ENCODE measurements at places on chromosomes 6 and 20.
A peak's percentile ranks its signal among the peaks of the same experiment; 100 is the strongest.

DNA sequence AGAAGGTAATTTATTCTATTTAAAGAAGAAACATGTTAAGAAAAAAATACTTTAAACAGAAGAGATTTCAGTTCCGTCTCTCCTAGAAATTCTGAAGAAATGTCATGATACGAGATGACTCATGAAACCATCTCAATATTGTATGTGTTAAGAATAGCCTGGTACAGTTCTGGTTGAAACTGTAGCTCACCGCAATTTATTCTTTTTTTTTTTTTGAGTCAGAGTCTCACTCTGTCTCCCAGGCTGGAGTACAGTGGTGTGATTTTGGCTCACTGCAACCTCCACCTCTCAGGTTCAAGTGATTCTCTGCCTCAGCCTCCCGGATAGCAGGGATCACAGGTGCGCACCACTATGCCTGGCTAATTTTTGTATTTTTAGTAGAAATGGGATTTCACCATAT is 103.3 kb downstream of the ARHGAP18 start:
- DNase-seq = no peak

GRCh38 chr6:36149476-36149875 is 19.2 kb downstream of the MAPK13 start:
- no peak for DNase-seq

GRCh38 chr20:20340443-20340842 is 27.5 kb upstream of the INSM1 start:
- no peak for DNase-seq

DNA sequence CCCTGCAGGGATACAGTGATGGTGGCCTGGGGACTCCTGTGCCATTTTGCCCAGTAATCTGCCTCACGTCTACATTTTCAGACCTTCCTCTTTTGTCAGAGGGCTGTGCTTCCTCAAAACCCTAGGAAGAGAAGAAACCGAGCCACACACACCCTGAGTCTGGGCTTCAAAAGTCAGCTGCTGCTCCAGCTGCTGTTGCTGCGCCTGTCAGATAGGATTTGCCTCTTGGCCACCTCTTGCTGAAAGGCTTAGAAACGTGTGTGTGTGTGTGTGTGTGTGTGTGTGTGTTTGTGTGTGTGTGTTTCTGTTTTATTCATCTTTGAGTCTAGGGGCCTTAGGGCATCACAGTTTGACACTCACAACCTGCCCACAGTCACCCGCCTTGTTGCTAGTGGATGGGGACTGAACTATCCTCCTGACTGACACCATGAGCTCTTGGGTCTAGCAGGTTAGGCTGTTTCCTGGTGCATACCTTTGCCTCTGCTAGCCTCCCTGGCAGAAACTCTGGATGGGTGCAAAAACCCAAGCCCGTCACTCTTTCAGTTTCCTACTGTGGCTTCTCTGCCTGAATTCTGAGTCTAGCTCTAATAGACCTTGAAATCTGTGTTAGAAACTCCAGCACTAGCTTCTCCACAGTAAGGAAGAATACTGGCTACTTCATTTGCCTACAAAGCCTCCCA is 94.9 kb upstream of the CEP85L start:
- DNase-seq = no peak

DNA sequence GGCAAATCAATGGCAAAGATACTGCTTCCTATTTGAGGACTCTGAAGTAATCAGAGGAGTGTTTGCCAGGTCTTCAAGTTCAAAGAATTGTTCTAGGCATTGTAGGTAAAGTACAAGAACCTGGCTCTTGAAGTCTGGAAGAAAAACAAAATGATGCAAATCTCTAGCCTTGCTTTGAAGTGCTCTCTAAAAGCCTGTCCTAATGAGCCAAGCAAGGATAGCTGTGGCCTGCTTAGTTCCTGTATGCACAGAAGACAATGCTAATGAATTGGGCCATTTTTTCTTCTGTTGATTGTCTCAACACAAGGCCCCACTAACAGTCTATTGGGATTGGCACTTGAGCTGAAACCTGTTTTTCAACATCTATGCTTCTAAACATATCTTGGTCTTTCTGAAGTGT is 165.0 kb upstream of the POU3F2 start:
- DNase-seq = no peak

- no peak for DNase-seq
Observed at GRCh38 chr20:15909995-15910394, 663.3 kb downstream of the KIF16B start.

GRCh38 chr20:5400164-5400762 is 83.5 kb upstream of the PROKR2 start:
- no peak for DNase-seq

DNA sequence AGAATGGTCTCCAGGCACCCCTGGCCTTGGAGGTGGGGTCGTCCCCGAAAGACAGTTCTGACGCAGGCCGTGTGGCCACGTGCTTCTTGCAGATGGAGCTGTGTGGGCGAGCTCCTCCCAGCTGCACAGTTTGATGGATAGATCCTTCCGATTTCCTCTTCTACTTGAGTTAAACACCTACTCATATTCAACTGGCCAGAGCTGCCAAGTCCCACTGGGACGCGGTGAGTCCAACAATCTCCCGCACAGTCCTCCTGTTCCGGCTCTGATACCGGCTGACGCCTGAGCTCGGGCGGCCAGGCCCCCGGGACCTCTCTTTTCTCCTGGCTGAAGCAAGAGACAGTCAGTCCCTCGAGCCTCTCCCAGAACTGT is 57.9 kb upstream of the DACT2 start:
- DNase-seq = no peak

DNA sequence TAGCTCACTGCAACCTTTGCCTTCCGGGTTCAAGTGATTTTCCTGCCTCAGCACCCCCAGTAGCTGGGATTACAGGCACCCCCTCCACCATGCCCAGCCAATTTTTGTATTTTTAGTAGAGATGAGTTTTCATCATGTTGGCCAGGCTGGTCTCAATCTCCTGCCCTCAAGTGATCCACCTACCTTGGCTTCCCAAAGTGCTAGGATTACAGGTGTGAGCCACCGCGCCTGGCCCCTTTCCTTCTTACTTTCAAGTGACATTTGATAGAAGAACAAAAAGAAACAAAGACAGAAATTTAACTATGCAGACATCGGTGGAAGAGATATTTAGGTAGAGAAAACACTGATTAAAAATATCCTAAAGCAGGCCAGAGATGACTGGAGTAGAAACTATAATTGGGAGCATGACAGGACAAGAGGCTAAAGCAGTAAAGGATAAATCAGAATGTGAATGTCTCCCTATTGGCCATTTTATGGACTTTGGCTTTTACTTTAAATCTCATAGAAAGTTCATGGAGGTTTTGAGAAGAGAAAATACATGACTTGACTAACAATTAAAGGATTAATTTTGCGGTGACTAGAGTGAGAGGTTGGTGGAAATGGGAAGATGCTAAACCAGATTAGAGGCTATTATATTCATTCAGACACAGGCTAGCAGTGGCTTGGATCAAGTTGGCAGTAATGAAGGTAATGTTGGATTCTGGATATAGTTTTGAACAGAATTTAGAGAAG is 2.2 kb upstream of the EYS start:
- no peak for DNase-seq

DNA sequence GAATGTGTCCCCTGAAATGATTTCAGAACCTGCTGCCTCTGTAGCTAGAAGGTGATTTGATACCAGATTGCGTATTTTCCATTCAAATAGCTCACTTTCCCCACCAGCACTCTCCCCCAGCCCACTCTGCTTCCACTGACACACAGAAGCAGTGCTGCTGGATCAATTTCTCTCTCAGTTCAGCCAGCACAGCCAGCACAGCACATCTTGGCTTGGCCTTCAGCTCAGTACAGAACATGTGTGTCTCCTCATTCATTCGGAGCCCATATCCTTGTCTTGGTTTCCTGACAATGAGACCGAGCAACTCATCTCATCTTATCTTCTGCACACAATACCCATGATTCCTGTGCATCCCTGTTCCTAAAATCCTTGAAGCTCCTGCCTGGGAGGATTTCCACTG is 33.8 kb upstream of the CD83 start:
- no peak for DNase-seq

- no peak for DNase-seq
Observed at GRCh38 chr20:62737271-62737811, 28.7 kb downstream of the NTSR1 start.

DNA sequence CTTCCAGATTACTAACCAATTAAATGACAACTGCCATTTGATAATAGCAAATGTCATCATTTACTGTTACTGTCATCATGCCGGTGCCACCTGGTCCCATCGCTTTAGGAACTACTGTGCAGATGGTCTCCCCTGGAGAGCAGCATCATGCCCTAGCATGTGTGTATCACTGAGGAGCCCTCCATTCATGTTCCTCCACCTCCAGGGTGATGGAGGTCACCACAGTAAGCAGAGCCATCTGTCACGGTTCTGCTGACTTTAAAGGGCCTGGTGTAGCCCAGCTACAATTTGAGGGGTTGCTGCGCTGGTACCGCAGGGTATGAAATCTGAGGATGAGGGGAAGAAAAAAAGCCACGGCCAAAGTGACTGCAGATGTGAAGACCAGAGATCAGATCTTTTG is 118.8 kb upstream of the KCNK16 start:
- DNase-seq = no peak

- DNase-seq = no peak
Observed at GRCh38 chr6:148934961-148935360, 188.1 kb downstream of the UST start.

- DNase-seq = no peak
Observed at GRCh38 chr20:24937579-24937978, 11.5 kb upstream of the CST7 start.

GRCh38 chr6:167120583-167120903 is 2.4 kb upstream of the CCR6 start:
- no peak for DNase-seq

- DNase-seq = no peak
Observed at GRCh38 chr20:57592263-57593092, 27.7 kb downstream of the ZBP1 start.

- no peak for DNase-seq
Observed at GRCh38 chr20:51077686-51078060, 54.8 kb upstream of the KCNG1 start.

DNA sequence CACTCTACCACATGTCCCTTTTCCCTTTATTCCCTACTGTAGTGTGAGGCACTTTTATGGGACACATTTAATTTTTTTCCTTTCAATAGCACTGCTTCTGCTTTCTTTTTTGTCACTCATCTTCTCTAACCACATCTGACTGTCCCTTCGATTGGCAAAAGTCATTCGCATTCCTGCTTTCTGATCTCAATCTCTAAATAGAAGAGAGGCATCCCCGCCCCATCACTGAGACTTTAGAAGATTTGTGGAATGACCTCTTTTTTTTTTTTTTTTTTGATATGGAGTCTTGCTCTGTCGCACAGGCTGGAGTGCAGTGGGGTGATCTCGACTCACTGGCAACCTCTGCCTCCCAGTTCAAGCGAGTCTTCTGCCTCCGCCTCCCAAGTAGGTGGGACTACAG is 9.1 kb downstream of the ZNF292 start:
- no peak for DNase-seq

- no peak for DNase-seq
Observed at GRCh38 chr6:17012421-17013225, 89.2 kb upstream of the STMND1 start.

DNA sequence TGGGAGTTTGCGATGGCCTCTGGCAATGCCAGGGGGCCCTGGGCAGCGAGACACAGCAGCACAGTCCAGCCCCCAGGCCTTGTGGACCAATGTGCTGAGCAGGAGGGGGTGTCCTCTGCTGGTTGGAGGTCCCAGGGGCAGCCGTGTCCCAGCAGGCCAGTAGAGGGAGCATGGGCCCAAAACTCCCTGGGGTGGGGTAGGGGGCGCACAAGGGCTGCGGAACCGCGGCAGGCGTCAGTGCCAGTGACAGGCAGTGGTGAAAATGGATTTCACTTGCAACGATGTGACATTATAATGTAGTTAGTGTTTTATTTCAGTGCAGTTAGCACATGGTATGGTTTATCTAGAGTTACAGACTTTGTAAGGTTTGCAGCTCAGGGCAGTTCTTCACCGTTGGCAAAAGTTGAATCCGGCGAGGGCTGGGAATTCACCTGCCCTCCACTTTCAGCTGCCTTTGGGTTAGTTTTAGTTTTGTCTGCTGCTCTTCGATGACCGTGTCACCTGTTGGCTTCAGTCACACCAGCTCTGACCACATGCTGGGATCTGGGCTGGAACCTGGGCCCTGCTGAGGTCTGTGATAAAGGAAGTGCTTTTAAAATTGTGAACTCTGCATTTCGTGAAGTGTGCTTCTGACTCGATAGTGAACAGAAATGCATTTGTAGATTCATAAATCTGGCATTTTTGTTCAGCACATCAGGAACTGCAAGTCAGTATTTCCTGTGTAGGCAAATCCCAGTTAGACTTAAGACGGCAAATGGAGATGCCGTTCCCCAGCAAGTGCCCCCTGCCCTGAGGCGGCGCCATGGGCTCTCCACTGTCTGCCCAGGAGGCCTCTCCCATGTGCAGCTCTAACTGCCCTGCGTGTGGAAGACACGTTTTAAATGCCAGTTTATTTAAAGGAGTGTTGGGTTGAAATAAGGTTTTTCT is 46.8 kb downstream of the PYGB start:
- peak; percentile 26 for DNase-seq

DNA sequence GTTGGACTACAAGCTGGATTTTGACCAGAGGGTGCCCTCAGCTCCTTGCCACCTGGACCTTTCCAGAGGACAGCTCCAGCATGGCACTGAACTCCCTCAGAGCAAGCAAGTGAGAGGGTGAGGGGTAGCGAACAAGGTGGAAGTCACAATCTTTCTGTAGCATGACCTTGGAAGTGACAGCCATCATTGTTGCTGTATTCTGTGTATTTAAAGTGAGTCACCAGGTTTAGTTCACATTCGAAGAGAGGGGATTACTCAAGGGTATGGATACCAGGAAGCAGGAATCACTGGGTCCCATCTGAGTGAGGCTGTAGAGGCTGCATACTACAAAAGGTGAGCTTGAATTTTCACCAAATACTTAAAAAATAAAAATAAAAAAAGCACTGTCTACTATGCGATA is 280.0 kb upstream of the SPTLC3 start:
- DNase-seq = no peak

GRCh38 chr6:136069119-136069518 is 181.0 kb downstream of the MTFR2 start:
- no peak for DNase-seq

DNA sequence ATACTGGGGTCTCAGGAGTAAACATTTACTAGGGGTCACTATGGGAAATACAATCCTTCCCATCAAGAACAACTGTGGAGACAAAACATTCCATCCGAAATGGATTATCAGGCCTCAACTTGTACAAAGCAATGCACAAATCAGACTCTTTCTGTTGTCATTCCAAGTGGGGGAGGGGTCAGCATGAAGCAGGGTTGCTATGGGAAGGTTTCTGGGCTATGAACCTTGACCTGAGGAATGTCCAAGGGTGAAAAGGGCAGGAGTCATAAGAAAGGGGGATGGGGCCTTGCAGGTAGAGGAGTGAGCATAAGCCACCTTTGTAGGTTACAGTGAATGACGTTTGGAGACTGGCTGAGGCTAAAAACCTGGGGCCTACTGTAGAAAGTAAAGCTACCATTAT is 3.1 kb downstream of the METTL24 start:
- DNase-seq = no peak

- no peak for DNase-seq
Observed at GRCh38 chr6:80523531-80523997, 417.1 kb downstream of the BCKDHB start.

Measured in stimulated activated CD8-positive, alpha-beta memory T cell treated with anti-CD3 and anti-CD28 coated beads, Interleukin-12 subunit alpha, Interleukin-12 subunit beta, amount 100 ng/mL, for 1 hour (primary cell).